Gastrocnemius medialis (tissue), 4 donors: ENCODE measurements at places on chromosomes 7 and 10.

DNA sequence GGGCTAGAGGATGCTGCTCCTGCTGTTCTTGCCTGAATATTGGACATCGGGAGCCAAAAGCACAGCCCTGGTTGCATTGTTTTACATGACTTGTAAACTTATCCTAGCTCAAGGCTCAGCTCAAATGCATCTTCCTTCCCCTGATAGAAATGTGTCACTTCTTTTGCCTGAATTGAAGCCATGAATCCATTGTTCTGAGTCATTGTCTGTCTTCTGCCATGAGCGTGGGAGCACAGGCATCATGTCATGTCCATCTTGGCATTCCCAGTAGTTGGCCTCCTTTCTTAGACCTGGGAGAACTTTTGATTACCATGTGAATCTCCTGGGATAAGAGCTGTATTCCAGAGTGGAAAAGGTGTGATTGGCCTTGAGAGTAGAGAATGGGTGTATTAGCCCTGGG, 54.1 kb upstream of the OPN4 start:
- no peak for DNase-seq
- no peak overlapping the region for H3K27ac ChIP-seq
- H3K4me3 ChIP-seq = no peak overlapping the region
- no peaks in the 10 kb centered on the region for H3K4me1 ChIP-seq
- H3K36me3 ChIP-seq = no peaks in the 10 kb centered on the region

- H3K4me3 ChIP-seq = no peak overlapping the region
- H3K27ac ChIP-seq = no peak overlapping the region
- H3K4me1 ChIP-seq = peaks cover 9% of the 10 kb centered on the region
Measured at GRCh38 chr10:86848747-86849146, 92.3 kb downstream of the BMPR1A start.

DNA sequence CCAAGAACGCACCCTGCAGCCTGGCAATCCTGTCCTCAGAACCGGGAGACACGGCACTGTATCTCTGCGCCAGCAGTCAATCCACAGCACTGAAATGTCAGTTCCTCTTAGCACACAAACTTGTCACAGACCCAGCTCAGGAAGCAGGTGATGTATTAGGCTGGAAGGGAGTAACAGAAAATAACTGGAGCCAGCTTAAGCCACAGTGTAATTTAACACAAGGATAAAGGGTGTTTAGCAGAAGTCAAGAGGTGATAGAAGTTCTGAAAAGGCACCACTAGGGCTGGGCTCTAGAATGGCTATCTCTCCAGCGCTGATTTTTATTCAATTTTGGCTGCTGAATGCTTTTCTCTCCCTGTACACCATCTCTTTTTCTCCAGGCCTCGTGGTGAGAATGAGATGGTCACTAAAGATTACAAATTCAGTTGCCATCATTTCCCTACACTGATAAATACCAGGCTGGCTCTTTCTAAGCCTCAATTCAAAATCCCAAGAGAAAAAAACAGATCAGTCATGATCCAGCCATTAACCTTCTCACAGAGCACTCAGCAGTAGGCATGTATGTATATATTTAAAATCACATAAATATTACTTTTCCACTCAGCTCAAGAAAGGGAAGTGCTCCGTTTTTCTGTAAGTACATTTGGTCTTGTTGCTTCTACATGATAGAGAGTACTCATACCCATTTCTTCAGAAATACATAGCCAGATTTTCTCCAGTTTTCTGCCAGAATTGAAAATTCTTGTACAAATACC, 102.7 kb upstream of the PRSS1 start:
- H3K36me3 ChIP-seq = no peaks in the 10 kb centered on the region
- DNase-seq = peak; percentile 26
- peaks cover 37% of the 10 kb centered on the region for H3K4me1 ChIP-seq
- no peaks in the 10 kb centered on the region for H3K27me3 ChIP-seq
- peak overlapping the region; percentile 38 for H3K4me3 ChIP-seq
- H3K27ac ChIP-seq = peak overlapping the region; percentile 49

DNA sequence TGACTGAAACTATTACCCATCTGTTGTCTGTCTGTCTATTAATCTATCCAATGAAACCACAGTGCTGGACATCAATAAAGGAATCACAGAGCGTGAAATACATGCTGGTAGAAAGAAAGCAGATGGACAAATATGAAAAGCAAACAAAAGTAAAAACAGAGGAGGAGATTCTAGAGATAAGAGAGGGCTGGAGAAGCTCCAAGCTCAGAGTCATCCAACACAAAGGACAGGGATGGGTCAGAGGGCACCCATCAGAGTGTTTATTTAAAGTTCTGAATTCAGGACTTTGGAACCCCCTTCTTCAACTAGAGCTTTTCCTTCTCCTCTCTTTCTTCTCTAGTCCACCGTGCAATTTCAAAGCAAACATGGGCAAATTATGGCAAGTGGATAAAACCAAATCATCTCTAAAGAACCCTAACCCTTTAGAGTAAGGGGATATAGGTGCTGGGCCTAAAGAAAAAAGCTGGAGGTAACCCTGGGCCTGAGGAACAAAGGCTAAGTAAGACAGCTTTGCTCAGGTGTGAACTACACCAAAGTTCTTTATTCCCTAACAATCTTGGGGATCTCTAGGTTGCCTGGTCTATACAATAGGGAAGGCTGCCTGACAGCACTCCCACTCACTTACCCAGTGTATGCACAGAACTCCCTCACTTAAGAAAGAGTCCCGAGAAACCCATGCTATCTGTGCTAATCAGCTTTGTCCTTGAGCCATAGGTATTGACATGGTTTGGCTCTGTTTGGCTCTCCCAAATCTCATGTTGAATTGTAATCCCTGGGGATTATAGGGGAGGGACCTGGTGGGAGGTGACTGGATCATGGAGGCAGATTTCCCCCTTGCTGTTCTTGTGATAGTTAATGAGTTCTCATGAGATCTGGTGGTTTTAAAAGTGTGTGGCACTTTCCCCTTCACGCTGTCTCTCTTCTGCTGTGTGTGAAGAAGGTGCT, 97.0 kb downstream of the BAMBI start:
- no peak for DNase-seq
- H3K4me3 ChIP-seq = no peak overlapping the region
- no peaks in the 10 kb centered on the region for H3K27me3 ChIP-seq
- no peak overlapping the region for H3K27ac ChIP-seq
- H3K4me1 ChIP-seq = no peaks in the 10 kb centered on the region

GRCh38 chr7:29965030-29965429, 24.6 kb downstream of the SCRN1 start:
- no peaks in the 10 kb centered on the region for H3K36me3 ChIP-seq
- DNase-seq = no peak
- H3K4me3 ChIP-seq = no peak overlapping the region
- H3K27ac ChIP-seq = no peak overlapping the region
- no peaks in the 10 kb centered on the region for H3K27me3 ChIP-seq
- H3K4me1 ChIP-seq = no peaks in the 10 kb centered on the region

DNA sequence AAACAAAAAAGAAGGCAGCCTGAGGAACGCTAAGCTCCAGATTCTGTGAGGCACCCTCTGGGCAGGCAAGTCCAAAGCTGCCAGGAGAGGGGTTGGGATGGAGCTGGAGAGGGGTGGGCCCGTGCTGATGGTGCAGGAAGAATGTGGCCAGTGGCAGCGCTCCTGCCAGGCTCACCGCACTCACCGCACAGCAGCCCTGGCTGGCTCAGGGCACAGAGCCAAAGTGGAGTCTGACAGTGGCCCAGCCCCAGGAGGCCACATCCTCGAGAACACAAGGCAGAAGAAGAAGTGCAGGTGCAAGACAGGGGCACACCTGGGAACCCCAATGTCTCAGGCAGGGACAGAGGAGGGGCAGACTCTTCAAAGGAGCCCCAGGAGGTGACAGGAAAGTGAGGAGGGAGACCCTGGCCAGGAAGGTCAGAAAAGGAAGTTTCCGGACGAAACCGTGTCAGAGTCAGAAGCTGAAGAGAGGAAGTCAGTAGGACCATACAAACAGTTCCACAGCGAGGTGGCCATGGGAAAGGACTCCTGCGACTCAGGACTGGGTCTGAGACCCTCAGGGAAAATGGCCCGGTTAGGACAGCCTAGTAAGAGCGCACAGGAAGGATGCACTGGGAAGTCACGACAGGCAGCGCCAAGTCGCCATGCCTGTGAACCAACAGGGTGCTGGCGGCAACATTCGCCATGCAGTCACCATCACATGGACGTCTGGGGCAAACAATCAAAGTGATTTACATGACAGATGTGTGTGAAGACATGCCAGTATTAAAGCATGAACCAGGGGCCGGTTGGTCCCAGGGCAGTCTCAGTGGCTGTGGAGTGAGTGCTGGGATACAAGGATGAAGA, 54.4 kb downstream of the COBL start:
- H3K27me3 ChIP-seq = no peaks in the 10 kb centered on the region
- peaks cover 67% of the 10 kb centered on the region for H3K4me1 ChIP-seq
- peak overlapping the region; percentile 93 for H3K27ac ChIP-seq
- no peaks in the 10 kb centered on the region for H3K36me3 ChIP-seq
- DNase-seq = no peak
- no peak overlapping the region for H3K4me3 ChIP-seq

DNA sequence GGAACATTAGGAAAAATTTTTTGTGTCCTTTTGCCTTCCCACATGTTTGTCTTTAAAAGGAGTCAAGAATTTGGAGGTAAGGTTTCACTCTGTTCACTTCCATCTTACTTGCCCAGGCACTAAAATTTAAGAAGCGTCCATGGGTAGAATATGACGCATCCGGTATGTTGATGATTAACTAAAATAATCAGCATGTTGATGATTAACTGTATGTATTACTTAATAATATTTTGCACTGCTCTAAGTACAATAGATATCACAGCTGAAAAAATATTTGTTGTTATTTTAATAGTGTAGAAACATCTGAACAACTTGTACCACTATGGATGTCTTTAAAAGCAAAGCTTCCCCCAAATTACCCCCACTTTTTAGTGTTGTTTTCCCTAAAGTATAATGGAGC, 11.5 kb downstream of the ANKRD22 start:
- H3K27ac ChIP-seq = no peak overlapping the region
- H3K27me3 ChIP-seq = no peaks in the 10 kb centered on the region
- no peaks in the 10 kb centered on the region for H3K36me3 ChIP-seq
- no peak overlapping the region for H3K4me3 ChIP-seq

DNA sequence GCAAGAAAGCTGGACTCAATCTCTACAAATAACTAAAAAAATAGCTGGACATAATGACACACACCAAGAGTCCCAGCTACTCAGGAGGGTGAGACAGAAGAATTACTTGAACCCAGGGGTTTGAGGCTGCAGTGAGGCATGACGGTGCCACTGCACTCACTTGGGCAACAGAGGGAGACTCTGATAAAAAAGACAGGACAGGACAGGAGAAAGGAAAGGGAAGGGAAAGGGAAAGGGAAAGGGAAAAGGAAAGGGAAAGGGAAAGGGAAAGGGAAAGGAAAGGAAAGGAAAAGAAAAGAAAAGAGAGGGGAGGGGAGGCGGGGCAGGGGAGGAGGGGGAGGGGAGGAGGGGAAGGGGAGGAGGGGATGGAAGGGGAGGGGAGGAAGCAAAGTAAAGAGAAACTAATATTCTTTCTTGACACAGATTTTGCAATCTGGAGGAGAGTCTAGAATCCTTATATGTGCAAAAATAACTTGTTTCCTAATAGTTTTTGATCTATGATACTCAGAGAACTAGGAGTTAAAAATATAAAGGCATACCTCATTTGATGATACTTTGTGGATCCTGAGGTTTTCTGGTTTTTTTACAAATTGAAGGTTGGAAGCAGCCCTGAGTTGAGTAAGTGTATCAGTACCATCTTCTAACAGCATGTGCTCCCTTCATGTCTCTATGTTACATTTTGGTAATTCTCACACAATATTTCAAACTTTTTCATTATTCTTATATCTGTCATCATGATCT, 8.0 kb downstream of the SAR1A start:
- H3K27me3 ChIP-seq = no peaks in the 10 kb centered on the region
- no peak overlapping the region for H3K27ac ChIP-seq
- H3K4me3 ChIP-seq = no peak overlapping the region

- no peak overlapping the region for H3K27ac ChIP-seq
- no peak overlapping the region for H3K4me3 ChIP-seq
- H3K36me3 ChIP-seq = no peaks in the 10 kb centered on the region
- no peaks in the 10 kb centered on the region for H3K4me1 ChIP-seq
- DNase-seq = no peak
Measured at GRCh38 chr10:1403508-1404322, 333.6 kb downstream of the ADARB2 start.

GRCh38 chr10:13567030-13567429, 19.7 kb upstream of the PRPF18 start:
- no peaks in the 10 kb centered on the region for H3K27me3 ChIP-seq
- no peak overlapping the region for H3K27ac ChIP-seq
- no peak overlapping the region for H3K4me3 ChIP-seq
- no peak for DNase-seq

DNA sequence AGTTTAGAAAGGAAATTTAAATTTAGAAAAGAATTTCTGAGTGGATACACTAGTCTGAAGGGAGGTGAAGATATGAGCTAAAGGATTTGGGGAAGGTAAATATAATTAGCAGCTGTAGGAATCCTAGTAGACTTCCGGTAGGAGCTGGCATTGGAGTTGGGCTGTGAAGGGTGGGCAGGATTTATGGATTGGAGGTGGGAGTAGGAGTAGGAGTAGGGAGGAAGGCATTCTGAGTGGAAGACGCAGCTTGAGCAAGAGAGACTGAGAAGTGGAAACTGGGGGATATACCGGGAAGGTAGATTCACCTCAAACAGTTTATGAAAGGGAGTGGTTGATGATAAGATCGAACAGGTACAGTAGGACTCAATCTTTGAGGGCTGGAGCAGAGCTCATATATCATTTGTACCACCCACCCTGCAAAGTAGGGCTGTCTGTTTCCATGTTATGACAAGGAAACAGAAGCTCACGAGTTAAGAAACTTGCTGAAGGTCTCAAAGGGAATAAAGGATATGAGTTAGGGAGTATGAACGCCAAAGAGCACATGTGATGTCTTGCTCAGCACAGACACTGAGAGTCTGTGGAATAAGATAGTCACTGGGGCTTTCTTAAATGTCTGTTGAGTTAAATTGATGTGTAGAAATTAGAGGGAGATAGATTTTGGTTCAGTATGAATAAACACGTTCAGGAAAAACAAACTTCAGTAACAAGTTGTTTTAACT, 81.6 kb downstream of the RPS24 start:
- no peak overlapping the region for H3K4me3 ChIP-seq

DNA sequence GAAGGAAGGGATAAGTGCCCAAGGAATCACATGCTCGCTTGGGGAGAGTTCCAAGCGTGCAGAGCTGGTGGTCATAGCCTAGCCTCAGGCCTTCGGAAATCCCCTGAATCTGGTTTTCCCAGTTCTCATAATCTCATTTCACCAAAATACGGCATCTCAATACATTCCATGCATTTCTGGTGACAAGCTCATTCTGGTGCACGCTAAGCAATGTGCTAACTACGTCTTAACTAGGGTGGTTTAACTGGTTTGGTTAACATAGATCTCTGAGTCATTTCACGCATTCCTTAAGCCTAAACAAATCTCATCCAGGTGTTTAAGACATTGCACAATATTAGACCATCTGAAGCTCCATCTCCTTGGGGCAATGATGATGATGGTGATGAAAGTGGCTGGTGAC, 72.9 kb upstream of the STEAP1B start:
- no peaks in the 10 kb centered on the region for H3K27me3 ChIP-seq
- no peak overlapping the region for H3K27ac ChIP-seq
- no peak overlapping the region for H3K4me3 ChIP-seq
- H3K36me3 ChIP-seq = no peaks in the 10 kb centered on the region
- peaks cover 9% of the 10 kb centered on the region for H3K4me1 ChIP-seq
